ENCODE measurements at places on chromosomes 16 and 17.

DNA sequence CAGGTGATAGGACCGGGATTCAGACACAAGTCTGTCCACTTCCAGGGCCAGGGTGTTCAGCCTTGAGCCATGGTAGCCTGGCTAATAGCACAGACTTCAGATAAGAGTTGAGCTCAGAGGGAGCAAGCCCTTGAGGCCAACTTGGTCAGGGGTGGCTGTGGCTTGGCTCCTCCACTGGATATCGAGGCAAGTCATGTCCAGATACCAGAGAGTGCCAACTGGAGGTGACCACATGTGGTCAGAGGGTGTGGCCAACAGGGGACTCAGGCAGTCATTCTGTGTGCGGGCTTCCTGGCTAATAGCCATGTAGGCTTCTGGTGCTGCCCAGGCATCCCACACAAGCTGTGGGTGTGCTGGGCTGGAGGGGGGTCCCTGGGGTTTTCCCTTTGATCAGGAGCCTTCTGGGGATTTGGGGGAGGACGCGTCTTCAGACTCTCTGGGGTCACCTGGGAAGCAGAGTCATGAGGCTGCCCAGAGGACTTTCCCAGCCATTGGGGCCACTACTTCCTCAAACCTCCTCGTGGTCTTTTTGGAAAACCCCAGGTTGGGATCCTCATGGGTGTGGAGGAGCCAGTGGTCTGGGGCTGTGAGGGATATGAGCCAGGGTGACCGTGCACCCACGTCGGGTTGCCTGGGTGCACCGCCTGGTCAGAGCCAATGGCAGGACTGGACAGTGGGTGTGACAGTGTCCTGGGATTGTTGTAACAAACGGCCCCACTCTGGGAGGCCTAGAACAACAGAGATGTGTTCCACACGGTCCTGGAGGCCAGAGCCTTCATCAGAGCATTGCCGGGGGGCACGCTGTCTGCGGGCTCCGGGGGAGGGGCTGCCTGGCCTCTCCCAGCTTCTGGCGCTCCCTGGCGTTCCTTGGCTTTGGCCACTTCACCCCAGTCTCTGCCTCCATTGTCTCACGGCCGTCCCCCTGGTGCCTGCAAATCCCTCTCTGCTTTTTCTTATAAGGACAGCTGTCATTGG, 25.0 kb downstream of the COX4I1 start:
- no peak for DNase-seq

- DNase-seq: no peak
These were observed 393.1 kb downstream of the CNTNAP4 start for GRCh38 chr16:76670125-76670857.

DNA sequence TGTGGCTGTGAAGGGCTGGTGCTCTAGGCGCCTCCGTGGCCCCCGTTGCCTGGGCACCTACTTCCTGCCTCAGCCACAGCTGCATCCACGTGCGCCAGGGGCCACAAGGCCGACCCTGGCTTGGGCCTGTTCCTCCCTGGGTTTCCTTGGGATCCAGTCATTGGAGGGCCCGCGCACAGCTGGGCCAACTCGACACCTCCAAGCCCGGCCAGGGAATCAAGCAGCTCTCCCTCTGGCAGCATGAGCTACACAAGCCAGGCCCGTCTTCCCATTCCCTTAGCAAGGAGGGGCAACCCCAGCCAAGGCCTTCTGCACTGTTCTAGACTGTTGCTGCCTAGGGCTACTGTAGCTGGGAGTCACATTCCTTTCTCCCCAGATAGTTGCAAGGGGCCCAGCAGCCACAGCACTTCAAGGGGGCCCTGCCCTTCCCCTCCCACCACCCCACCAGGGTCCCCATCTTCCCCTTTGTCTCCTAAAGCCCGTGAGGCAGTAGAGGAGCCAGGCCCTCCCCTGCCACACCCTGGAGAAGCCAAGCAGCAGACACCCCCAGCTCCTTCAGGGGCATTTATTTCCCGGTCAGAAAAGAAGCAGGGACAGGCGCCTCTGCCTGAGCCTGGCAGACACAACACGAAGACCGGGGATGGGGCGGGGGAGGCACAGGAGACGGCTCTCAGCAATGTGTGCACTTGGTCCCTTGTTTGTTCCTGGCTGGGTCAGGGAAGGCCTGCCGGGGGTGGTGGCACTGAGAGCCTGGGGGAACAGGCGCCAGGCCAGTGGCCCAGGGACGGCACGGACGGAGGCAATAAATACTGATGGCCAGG, 3.8 kb downstream of the ARHGDIA start:
- no peak for DNase-seq

- no peak for DNase-seq
These were observed 96.5 kb upstream of the ASIC2 start for GRCh38 chr17:33389504-33390135.

DNA sequence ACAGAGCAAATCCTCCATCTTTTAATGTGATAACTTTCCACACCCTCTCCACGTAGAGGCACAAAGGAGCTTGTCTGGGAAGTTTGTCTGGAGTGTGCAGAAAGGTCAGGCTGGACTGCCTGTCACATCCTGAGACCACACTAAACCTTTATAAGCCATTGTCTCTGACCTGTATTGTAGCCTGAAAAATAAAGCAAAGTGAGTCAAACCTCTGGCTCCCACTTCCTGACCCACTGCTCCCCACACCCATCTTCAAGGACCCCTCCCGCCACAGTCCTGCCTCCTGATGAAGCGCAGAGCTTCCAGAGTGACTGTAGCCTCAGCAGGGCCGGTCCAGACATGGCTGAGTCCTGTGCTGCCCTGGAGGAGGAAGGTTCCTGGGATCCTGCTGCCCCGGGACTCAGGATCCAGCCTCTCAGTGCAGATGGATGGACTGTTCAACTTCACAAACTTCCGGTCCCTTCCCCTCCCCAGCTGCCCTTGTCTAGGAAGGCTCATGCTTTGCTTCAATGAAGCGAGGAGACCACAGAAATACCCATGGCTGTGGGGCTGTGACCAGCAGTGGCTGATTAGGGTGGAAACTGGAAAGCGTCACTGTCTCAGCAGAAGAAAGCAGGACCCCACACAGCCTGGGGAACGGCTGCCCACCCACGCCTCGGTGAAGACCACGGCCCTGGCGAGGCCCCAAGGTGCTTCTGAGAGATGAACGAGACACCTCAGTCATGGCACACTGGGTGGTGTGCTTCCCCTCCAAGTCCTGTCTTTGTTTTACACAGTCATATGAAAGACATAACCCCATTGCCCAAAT, 30.9 kb upstream of the CLEC18B start:
- no peak for DNase-seq

GRCh38 chr16:66057057-66057456, 309.4 kb upstream of the CDH5 start:
- no peak for DNase-seq

- no peak for DNase-seq
These were observed 68.4 kb downstream of the CMC2 start for GRCh38 chr16:80938004-80938878.

DNA sequence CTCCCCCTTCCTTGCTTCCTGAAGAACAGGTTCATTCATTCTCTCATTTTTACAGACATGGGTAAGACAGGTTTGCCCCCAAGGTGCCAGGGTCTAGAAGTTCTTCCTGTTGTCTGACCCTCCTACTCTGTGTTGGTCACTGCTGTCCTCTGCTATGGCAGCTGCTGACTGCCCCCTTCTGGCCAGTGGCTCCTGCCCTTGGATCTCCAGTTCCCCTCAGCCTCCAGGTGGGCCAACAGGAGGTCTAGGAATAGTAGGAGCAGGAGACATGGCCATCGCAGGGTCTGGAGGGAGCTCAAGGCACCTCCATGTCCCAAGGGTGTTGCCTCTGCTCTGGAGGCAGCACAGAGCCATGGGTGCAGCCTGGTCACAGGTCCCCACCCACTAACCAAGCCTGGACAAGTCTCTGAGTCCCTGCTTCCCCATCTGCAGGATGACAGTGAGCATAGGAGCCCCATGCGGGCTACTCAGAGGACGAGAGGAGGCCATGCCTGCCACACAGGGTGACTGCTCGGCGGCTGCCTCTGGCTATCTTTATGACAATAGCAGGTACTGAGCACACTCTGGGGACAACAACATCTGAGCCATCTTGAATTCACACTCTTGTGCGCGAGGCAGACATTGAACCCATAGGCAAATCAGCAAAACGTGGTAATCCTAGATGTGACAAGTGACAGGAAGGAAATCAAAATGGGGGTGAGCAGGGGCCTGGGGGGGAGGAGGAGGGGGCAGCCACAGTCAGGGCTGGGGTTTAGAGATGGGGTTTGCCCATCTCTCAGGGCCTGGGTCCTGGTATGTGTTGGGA, 27.0 kb upstream of the NXPH3 start:
- no peak for DNase-seq

- DNase-seq: no peak
These were observed 26.8 kb downstream of the RNF157 start for GRCh38 chr17:76213491-76213890.

DNA sequence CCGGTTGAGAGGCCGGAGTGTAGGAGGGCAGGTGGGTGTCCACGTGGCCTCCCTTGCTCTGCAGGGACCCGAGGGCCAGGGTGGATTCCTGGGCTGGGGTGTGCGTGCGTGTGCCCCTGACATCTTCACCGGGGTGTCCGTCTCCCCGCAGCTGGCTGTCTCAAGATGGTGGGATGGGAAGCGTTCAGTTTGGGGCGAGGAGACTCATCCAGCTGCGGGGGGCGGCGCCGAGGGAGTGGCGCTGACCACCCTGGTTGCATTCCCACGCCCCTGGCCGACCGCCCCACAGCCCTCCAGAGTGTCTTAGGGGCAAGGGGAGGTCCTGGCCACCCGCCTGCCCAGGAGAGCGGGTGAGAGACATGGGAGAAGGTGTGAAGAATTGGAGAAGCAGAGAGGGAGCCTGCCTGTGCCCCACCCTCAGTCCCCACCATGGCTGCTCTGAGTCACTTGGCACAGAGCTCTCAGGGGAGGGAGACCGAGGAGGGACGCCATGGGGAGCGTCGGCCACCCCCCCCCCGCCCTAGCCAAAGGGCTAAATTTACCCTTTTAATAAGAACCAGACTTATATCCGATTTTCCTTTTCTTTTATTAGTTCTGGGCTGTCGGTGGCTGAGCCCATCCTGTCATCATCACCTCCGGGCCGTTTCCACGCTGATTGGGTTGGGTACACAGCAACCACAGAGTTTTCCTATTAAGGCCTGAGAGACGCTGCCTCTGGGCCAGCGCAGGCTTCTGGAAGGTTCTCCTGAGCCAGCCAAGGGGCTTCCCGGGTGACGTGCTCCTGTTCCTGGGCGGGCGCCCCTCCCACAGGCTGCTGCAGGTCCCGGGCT, 22.0 kb downstream of the BAHCC1 start:
- DNase-seq: no peak

DNA sequence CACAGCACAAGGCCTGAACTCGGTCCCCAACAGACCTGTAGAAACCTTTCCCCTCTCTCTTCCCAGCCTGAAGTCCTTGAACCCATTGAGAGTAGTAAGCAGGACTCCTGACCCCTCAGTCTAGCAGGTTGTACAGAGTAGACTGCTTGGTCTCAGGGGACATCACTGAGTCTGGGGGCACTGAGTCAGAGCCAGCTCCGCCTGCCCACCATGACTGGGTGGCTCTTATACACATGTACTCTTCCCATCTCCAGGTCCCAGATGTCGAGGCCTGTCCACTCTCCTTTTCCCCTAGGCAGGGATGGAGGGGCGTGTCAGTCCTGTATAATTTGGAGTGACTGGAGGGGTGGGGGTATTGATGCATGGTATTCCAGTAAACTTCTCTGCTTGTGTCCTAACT, 23.5 kb downstream of the LIG3 start:
- DNase-seq: no peak

GRCh38 chr17:48544349-48545021, 424 bp downstream of the HOXB2 start:
- DNase-seq: no peak

- DNase-seq: no peak
These were observed 1.7 kb upstream of the TNS4 start for GRCh38 chr17:40503154-40503553.

DNA sequence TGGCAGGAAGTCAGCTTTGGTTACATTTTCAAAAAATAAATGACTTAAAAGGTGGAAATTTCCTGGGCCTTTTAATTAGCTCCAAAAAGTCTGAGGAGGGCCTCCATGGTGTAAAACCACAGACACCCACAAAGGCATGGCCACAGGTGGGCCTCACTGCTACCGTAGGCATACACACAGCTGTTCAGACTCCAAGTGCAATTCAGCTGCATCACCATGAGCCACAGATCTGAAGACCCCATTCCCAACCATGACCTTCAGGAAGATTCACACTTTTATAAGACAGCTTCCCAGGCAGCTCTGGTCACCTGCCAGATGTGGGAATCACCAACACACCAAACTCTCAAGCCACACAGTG, 20.6 kb downstream of the CSNK2A2 start:
- DNase-seq: no peak

DNA sequence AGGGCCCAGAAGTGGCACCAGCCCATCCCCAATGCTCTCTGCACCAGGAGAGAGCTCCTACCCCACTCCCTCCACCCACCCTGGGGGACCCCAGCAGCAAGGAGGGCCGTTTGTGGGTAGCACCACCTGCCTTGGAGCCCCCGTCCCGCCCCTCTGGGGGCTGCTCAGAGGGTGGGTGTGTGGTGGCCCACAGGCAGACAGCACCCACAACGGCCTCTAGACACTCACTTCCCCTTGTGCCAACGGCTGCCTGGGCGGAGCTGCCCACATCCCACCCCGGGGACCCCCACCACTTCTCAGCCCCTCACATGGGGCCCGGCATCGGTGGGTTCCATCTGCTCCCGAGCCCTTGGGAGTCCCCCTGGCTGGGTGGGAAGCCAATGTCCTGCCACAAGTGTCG, 33.3 kb downstream of the BAHCC1 start:
- no peak for DNase-seq

DNA sequence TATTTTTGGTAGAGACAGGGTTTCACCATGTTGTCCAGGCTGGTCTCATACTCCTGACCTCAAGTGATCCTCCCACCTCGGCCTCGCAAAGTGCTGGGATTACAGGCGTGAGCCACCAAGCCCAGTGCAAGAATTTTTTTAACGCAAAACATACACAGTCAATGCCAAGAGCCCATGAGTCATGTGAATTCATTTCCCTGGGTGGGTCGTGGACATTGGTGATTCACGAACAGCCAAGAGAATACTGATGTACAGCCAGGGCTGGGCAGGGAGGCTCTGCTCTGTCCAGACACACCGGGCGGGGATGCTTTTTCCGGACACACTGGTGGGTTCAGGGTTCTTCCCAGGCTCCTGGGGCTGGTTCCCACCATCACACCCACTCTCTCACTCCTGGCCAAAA, 17.7 kb downstream of the SLC38A8 start:
- DNase-seq: no peak

DNA sequence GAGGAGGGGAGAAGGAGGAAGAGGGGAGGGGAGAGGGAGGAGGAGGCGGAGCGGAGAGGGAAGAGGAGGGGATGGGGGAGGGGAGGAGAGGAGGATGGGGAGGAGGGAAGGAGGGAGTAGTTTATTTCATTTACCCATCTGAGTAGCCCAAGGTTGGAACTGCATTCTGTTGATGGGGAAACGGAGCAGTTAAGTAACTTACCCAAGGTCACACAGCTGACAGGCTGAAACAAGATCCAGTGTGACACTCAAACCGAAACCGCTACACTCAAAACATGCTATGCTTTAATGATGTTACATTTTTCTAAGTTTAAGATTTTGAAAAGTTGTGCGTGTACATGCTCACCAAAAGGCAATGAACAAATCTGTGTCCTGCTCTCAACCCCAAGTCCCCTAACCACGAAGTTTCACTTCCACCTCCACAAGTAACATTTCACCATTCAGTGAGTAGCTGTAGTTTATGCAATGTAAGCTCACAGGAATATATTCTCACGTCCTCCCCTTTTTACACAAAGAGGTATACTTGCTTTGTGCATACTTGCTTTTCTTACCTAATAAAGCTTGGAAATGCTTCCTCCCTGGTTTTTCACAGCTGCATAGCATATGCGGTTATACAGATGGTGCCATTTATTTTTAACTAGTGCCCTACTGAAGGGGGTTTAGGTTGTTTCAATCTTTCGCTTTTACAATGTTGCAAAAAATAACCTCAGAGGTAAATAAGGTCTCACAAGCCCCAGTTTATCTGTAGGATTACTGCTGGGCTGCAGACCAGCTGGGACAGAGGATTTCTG, 275.3 kb downstream of the PARN start:
- DNase-seq: no peak
